ENCODE measurements at places on chromosomes 16 and 17. TPM values are rescaled to one million over a fixed set of nuclear protein-coding genes. Genes with fewer than 3 reads are reported as not detected.

DNA sequence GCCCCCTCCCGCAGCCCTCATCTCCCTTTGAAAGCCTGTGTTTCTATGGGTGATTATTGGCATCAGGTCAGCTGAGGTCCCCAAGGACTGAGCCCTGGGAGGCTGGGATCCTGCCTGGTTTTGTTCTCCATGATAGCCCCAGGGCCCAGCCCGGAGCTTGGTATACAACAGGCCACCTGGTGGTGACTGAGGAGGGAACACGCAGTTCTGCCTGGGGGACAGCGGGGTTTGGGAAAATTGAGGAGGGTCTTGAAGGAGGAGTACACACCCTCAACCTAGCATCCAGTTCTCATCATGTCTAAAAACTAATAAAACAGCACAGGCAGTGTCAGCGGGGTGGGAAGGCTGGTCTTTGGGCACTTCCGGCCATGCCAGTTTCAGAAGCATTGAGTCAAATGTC, 335.1 kb downstream of the CPPED1 start:
- H3K4me3 ChIP-seq = no peak overlapping the region
- H3K27ac ChIP-seq = no peak overlapping the region
- no peaks in the 10 kb centered on the region for H3K36me3 ChIP-seq
- H3K27me3 ChIP-seq = no peaks in the 10 kb centered on the region
- DNase-seq = no peak
- H3K4me1 ChIP-seq = no peaks in the 10 kb centered on the region

The ODAD4 gene
- total RNA-seq = 0.55 TPM

DNA sequence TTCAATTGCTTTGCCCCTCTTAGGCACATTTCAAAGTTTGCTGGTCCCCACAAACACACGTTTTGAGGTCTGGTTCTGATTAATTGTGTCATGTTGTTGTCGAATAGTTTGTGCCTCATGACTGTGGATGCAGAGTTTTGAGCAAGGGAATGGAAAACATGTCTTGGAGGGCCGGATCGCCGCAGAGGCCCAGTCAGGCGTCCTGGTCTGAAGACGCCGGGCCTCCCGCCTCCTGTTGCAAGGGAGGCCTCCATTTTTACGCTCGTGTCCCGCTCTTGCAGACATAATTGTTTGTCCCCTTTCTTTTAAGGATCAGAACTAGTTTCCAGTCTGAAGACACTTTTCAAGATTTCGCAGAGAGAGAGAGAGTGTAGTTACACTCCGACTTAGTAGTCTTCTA, 3.2 kb downstream of the NTN1 start:
- H3K36me3 ChIP-seq = no peaks in the 10 kb centered on the region
- DNase-seq = no peak
- H3K27ac ChIP-seq = no peak overlapping the region
- H3K4me3 ChIP-seq = no peak overlapping the region

GRCh38 chr16:83926726-83927397, 26.2 kb upstream of the OSGIN1 start:
- H3K27ac ChIP-seq = peak overlapping the region; percentile 59
- DNase-seq = peak; percentile 80
- H3K4me3 ChIP-seq = no peak overlapping the region
- H3K36me3 ChIP-seq = no peaks in the 10 kb centered on the region

GRCh38 chr17:4436846-4437245, 3.1 kb downstream of the SPNS3 start:
- no peaks in the 10 kb centered on the region for H3K27me3 ChIP-seq
- H3K4me1 ChIP-seq = no peaks in the 10 kb centered on the region
- no peak overlapping the region for H3K4me3 ChIP-seq
- no peaks in the 10 kb centered on the region for H3K36me3 ChIP-seq
- no peak overlapping the region for H3K27ac ChIP-seq
- DNase-seq = no peak

DNA sequence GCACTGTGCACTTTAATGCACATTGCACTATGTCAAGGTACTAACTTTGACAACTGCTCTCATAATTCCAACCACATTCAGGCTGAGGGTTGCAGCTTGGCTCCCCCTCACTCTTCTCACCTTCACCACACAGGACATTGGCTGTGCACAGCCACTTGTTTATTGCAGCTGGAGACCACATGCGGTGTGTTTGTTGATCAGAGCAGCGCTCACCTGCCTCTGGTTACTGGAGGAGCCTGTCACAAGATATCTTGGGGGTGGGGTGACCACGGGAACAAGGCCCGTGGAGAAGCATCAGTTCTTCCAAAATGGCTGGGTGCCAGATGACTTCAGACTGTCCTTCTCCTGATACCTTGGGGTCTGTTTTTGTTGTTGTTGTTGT, 10.6 kb upstream of the CCL5 start:
- DNase-seq = no peak
- H3K27ac ChIP-seq = no peak overlapping the region
- no peaks in the 10 kb centered on the region for H3K36me3 ChIP-seq
- H3K27me3 ChIP-seq = no peaks in the 10 kb centered on the region

The MT1H gene
- not detected for total RNA-seq

DNA sequence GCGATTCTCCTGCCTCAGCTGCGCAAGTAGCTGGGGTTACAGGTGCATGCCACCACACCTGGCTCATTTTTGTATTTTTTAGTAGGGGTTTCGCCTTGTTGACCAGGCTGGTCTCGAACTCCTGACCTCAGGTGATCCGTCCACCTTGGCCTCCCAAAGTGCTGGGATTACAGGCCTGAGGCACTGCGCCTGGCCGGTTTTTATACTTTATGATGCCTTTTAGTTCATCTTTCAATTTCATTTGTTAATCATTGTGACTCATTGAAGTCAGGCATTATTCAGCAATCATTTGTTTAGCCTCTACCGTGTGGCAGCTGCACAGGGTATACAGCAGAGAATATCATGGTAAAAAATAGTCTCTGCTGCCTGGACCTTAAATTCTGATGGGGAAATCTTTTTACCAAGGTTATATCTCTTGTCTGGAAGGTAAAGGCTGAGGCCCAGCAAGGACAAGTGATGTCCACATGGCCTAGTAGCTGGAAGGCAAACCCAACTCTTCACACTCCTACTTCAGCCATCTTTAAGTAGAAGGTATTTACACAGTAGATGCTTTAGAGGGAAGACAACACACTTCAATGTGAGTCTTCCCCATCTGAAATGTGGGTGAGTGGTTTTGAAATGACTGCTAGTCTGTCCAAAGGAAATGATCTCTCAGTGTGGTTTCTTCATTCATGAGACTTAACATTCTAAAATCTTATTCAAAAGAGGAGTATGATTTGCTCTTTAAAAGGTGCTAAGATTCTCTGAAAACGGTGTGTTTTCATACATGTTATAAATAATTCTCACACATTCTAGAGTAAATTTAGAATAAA, 2.4 kb downstream of the PRPSAP2 start:
- H3K4me1 ChIP-seq = no peaks in the 10 kb centered on the region
- H3K4me3 ChIP-seq = no peak overlapping the region
- H3K36me3 ChIP-seq = no peaks in the 10 kb centered on the region
- H3K27ac ChIP-seq = no peak overlapping the region
- no peak for DNase-seq

DNA sequence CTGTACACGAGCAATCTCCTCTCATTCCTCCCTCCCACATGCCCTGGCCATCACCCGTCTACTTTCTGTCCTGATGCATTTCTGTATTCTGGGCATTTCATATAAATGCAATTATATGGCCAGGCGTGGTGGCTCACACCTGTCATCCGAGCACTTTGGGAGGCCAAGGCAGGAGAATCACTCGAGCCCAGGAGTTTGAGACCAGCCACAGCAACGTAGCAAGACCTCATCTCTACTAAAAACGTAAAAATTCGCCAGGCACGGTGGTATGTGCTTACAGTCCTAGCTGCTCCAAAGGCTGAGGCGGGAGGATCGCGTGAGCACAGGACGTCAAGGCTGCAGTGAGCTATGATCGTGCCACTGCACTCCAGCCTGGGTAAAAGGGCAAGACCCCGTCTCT, 4.8 kb downstream of the MEAK7 start:
- H3K27me3 ChIP-seq = no peaks in the 10 kb centered on the region
- no peaks in the 10 kb centered on the region for H3K36me3 ChIP-seq
- no peaks in the 10 kb centered on the region for H3K4me1 ChIP-seq
- H3K4me3 ChIP-seq = no peak overlapping the region
- no peak overlapping the region for H3K27ac ChIP-seq

GRCh38 chr16:46583036-46583435, 38.1 kb downstream of the SHCBP1 start:
- H3K27ac ChIP-seq = no peak overlapping the region
- H3K4me3 ChIP-seq = no peak overlapping the region
- DNase-seq = no peak
- H3K36me3 ChIP-seq = no peaks in the 10 kb centered on the region
- no peaks in the 10 kb centered on the region for H3K27me3 ChIP-seq

GRCh38 chr17:35404360-35404759, 27.9 kb downstream of the SLFN12 start:
- H3K36me3 ChIP-seq = no peaks in the 10 kb centered on the region
- H3K4me1 ChIP-seq = no peaks in the 10 kb centered on the region
- no peaks in the 10 kb centered on the region for H3K27me3 ChIP-seq
- H3K27ac ChIP-seq = no peak overlapping the region

GRCh38 chr16:1443980-1444729, at the start of gene CCDC154:
Gene CCDC154, minus strand, starts transcription at chr16:1444556. Its CDS starts 234 bp downstream, at chr16:1444322.
- H3K36me3 ChIP-seq = no peaks in the 10 kb centered on the region
- no peaks in the 10 kb centered on the region for H3K27me3 ChIP-seq
- H3K4me1 ChIP-seq = no peaks in the 10 kb centered on the region
- no peak within 1 kb of the TSS for H3K4me3 ChIP-seq

GRCh38 chr17:8628172-8628571, 2.4 kb downstream of the MYH10 start:
- DNase-seq = no peak
- no peaks in the 10 kb centered on the region for H3K4me1 ChIP-seq
- H3K4me3 ChIP-seq = no peak overlapping the region
- no peaks in the 10 kb centered on the region for H3K36me3 ChIP-seq
- H3K27me3 ChIP-seq = no peaks in the 10 kb centered on the region
- H3K27ac ChIP-seq = no peak overlapping the region

The TBC1D3 gene
- not detected for total RNA-seq

DNA sequence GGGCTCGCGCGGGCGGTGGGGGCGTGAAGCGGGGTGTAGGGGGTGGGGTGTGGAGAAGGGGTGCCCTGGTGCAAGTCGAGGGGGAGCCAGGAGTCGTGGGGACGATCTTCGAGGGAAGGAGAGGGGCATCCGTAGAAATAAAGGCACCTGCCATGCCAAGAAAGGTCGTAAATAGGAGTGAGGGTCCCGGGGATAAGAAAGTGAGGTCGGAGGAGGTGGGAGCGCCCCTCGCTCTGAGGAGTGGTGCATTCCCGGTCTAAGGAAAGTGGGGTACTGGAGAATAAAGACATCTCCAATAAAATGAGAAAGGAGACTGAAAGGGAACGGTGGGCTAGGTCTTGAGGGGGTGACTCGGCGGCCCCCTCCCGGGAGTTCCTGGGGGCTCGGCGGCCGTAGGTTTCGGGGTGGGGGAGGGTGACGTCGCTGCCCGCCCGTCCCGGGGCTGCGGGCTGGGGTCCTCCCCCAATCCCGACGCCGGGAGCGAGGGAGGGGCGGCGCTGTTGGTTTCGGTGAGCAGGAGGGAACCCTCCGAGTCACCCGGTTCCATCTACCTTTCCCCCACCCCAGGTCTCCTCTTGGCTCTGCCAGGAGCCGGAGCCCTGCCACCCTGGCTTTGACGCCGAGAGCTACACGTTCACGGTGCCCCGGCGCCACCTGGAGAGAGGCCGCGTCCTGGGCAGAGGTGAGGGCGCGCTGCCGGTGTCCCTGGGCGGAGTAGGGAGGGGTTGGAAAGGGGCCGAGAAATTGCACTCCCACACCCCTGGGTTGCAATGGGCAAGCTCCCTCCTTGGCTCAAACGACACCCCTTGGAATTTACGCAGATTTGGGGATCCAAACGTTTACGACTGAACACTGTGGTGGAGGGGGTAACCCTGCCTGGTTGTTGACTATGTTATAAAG, 888 bp downstream of the CDH1 start:
- H3K4me3 ChIP-seq = peak overlapping the region; percentile 65
- no peaks in the 10 kb centered on the region for H3K36me3 ChIP-seq
- peaks cover 10% of the 10 kb centered on the region for H3K4me1 ChIP-seq
- peak overlapping the region; percentile 93 for H3K27ac ChIP-seq
- no peaks in the 10 kb centered on the region for H3K27me3 ChIP-seq

The CDH3 gene
- 30.0 TPM for total RNA-seq

DNA sequence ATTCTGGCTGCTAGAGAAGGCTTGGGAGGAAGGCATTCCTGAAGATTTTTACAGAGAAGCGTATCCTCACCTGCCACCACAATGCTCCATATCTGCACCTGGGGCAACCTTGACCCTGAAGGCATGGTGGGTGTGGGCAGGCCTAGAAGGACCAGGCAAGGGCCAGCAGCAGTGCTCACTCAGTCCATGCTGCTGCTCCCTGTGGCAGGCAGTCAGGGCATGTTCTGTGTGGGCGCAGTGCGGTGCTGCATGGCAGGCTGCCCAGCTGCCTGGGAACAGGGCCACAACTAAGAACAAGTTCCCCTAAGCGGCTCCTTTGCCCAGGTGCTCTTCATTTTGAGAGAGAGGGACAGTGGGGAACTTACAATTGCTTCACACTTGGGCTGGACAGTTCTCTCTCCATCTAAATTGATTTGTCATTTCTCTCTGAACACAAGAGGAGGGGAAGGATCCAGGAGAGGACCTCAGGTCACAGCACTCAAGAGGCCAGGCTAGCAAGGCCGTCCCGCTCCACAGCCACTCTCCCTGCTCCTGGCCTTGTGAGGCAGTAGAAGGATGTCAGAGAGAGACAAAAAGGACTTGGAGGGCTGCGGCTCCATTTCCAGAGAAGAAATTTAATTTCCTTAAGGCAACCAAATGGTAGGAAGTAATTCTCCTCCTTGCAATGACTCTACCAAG, 158.8 kb downstream of the AATF start:
- no peaks in the 10 kb centered on the region for H3K36me3 ChIP-seq
- peak; percentile 88 for DNase-seq
- peaks cover 5% of the 10 kb centered on the region for H3K4me1 ChIP-seq
- H3K27me3 ChIP-seq = no peaks in the 10 kb centered on the region

DNA sequence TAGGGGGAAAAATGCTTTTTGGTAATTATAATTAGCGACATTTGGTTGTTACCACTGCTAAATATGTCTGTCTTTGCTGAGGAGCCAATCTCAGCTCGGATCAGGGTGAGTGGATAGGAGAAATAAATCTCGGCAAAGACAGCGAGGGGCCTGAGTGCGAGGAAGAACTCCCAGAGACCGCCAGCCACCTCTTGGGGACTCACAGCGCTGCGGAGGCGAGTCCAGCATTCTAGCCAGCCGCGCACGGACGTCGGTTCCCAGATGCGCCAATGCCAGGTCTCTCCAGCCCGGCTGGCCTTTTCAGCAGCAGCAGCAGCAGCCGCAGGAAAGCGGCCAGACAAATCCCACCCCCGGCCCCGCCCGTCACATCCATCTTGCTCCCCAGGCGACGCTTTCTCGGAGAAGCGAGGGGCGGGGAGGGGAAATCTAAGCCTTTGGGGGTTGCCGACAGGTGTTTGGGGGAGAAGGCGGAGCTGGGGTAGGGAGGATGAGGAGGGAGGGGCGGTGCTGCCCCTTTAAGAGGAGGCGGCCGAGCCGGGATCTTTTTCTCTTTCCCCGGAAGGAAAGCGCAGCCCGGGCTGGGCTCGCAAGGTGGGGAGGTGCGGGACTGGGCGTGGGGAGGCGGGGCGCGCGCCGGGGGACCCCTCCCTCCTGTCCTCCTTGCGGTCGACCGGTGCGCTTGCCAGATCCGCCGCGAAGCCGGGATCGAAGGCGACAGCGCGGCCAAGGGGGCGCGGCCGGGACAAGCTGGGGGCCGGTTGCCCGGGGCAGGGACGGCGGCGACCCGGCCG, at the start of gene ITGA3:
ITGA3 (plus strand) TSS at position 685 of the 791 bp plus-strand sequence. CDS start 330 bp downstream, outside the sequence.
- peaks cover 9% of the 10 kb centered on the region for H3K4me1 ChIP-seq
- H3K27me3 ChIP-seq = no peaks in the 10 kb centered on the region
- DNase-seq = peak; percentile 87
- peak within 1 kb of the TSS; percentile 70 for H3K4me3 ChIP-seq
- H3K36me3 ChIP-seq = no peaks in the 10 kb centered on the region
- H3K27ac ChIP-seq = peak within 1 kb of the TSS; percentile 93

All from prostate gland (tissue), 2 donors.